ENCODE measurements at places on chromosomes 16 and 17. TPM values are rescaled to one million over a fixed set of nuclear protein-coding genes. Genes with fewer than 3 reads are reported as not detected.

DNA sequence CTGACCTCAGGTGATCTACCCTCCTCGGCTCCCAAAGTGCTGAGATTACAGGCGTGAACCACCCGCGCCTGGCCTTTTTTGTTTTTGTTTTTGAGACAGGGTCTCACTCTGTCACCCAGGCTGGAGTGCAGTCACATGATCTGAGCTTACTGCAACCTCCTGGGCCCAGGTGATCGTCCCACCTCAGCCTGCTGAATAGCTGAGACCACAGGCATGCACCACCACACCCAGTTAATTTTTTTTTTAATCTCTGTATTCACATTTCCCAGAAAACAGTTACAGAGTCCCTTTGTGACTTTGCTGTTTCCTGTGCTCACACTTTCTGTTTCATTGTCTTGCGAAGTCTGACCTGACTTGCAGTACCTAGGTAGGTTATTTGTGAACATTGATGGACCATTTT is 2.7 kb downstream of the CLUAP1 start:
- DNase-seq, result no peak

- DNase-seq, result peak; percentile 94
Measured at GRCh38 chr16:3021449-3022207, 1.5 kb downstream of the TNFRSF12A start.

GRCh38 chr17:9071016-9071415 is 49.7 kb downstream of the NTN1 start:
- no peak for DNase-seq

- peak; percentile 76 for DNase-seq
Measured at GRCh38 chr17:42554250-42555121, 1.8 kb downstream of the HSD17B1 start.

DNA sequence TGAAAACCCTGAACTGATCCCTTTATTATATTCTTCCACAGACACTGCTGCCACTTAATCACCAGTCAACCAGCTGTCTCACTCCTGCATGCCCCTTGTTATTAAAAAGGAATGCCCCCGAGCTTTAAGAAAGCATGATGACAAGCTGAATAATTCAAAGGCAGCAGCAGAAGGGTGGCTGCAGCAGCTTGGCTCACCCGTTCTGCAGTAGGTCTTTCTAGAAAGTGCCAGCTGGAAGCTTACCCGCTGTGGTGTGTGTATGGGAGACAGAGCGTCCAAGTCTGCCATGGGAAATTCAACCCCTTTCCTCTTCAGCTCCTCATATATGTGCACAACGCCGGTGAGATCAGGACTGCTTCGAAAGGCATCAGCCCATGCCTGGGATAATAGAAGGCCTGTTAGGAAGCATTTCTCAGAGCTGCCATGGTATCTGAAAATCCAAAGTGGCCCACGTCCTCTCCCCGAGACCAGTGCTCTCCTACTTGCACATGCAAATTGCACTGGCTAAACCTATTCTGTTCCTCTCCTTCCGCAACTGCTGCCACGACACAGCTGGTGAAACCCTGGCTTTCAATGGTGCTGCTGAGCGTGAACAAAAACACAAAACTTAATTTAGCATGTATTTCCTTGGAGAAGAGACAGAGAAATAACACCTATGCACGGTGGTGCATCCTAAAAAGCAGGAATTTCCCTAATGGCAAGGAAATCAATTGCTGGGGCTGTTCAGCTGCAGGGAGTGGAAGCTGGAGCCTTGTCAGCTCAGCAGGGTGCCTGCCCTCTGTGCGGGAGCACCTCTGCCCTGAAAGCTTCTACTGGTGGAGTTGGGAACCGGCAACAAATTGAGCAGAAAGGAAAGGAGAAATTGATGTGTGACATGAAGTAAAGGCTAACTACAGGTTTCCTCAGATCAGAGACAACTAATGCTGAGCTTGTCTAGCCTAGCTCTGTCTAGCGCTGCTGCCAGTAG is 47.9 kb upstream of the SREBF1 start:
- no peak for DNase-seq

DNA sequence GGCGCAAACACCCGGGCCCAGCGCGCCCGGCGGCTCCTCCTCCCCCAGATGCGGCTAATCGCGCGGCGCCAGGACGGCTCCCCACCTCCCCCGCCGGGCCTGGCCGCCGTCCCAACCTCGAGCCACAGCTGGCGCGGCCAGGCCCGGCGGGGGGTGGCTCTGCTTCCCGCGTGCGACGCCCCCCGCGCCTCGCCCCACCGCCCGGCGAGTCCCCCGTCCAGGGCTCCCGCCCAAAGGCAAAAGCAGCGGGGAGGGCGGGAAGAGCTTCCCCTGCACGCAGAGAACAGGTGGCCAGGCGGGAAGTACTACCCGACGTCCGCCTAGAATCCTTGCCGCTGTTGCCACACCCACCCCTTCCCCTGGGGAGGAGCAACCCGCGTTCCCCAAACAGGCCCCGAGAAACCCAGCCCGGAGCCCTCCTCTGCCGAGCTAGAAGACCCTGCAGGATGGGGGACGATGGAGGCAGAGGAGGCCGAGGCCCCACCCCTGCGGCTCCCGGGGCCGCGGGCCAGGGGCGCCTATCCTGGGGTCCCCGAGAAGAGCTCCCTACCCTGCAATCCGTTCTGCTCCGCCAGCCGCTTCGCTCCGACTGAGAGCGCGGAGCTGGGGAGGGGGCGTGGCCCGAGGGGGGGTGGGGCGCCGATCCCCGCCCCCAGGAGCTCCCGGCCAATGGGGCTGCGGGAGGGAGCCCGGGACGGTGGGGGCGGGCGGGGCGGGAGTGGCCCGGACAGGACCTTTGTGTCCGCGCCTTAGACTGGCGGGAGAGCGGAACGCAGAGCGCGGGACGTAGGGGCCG is at the start of gene CARHSP1:
CARHSP1 (minus strand) TSS at position 591 of the 796 bp plus-strand sequence. CDS start 9,678 bp downstream, outside the sequence.
- DNase-seq, result peak; percentile 79

- DNase-seq, result peak; percentile 41
Measured at GRCh38 chr17:78993241-78993956, 13.7 kb upstream of the LGALS3BP start.

DNA sequence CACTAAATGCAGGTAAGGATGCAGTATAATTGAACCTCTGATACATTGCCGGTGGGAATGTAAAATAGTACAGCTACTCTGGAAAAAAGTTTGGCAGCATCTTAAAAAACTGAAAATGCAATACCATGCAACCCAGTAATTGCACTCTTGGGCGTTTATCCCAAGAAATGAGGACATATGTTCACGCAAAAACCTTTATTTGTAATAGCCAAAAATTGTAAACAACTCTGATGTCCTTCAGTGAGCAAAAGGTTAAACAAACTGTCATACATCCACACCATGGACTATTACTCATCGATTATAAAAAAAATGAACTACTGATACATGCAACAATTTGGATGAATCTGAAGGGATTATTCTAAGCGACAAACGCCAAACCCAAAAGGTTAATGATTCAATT is 16.9 kb downstream of the SYNRG start:
- DNase-seq, result peak; percentile 15

DNA sequence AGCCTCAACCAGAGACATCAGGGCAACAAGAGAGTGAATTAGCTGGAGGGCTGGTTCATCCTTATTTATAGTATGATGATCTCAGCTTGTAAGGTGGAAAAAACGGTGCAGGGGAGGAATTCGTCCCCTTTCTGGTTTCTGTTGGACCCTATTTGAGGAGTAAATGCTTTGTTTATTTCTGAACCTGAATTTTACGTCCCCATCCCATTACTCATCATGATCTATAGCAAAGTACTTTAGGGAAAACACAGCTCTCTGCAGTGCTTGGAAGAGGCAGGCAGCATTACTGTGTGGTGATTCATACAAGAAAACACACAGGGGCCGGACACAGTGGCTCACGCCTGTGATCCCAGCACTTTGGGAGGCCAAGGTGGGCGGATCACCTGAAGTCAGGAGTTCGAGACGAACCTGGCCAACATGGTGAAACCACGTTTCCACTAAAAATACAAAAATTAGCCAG is 8.0 kb upstream of the VAT1L start:
- DNase-seq, result peak; percentile 98

GRCh38 chr17:79684132-79684985 is 46.4 kb upstream of the ENPP7 start:
- DNase-seq, result no peak

DNA sequence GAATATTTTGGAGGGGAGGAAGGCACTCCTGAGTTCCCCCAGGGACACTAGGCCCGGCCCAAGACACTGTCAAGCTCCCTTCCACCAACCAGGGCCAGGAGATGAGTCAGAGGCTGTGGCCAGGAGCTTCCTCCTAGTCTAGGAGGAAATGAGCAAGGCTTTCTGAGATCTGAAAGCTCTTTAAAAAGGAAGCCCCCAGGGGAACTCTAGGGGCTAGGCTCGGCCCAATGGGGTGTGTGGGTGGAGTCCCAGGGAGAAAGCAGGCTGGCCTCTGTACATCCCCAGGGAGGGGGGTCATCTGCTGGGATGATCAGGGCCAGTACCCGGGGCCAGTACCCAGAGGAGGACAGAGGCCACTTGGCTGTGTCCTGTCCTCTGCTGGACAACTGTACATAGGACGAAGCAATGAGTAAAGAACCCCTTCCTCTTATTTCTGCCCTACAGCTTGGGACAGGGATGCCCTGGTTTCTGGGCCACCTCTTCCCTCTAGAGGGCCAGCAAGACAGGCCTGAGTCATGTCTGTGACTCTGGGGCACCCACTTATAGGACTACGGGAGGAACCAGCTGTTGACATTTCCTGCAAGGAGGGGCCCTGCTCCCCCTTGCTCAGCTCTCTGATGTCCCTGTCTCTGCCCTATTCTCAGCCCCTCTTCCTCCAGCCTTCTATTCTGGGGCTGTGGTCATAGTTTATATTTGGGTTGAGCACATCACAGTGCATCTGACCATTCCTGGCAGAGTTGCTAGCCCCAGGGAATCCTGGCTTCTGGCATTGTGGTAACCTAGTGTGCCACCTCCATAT is 2.7 kb downstream of the FHOD1 start:
- DNase-seq, result peak; percentile 87

DNA sequence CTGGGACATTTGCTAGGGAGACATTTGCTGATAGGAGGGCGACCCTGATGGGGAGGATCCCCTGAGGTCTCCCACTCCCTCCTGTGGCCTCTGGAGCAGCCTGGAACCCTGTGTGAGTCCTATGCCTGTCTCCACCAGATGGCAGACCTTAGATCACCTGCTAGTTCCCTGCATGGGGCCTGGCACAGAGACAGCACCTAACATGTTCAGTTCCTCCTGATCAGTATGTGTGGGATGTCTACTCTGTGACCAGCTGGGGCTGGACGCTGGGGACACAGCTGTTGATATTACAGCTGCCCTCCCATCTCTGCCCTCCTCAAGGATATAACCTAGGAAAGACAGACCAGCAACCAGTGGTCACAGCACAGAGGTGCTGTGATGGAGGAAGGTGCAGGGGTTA is 1.1 kb upstream of the ADCY7 start:
- DNase-seq, result peak; percentile 12

DNA sequence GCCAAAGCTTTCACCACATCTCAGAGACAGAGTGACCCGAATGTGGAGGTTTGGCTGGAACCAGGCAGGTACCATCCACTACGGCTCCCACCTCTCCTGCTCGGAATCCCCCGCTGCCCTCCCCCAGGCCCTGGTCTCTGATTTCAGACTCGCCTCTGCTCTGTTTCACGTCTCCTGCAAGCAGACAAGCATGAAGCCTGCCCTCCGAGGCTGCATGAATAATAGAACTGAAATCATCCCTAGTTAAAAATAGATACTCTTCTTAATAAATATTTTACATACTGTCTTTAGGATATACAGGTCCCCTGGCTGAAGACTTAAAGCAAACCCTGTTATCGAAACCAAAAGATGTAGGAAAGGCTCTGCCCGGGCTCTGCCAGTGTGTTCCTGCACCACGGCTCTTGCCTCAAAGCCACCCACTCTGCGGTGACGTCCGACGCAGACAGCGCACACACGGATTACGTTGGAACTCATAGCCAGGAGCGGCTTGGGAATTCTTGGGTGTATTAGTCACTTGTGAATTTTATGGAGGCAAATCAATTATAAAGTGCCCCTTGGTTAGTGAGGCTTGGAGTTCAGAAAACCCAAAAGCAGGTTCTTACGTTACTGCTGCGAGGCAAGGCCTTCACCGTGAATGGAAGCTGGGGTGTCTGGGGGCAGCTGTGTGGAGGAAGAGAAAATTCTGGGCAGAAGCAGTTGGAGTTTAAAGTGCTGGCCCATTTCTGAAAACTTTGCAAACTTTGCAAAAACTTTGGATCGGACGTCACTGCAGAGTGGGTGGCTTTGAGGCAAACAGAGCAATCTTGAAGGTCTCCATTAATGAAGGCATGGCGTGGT is 25.6 kb upstream of the NPTX1 start:
- DNase-seq, result peak; percentile 97

DNA sequence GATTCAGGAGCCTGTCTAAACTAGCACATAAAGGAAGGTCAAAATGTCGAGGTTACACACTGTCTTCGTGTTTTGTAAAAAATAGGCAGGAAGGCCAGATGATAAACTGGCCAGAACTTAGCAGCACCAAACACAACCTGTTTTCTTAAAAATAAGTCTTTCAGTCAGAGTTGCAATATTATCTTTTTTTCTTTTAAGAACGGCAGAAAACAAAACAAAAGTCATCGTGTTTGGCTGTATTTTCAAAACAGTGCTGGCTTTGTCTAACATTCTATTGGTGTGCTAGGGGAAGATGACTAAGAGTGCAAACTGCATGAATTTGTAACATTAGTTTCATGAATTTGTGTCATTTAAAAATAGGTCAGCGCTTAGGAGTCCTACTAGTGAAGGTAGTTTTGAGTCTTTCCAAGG is 5.3 kb downstream of the MAF start:
- no peak for DNase-seq

- DNase-seq, result no peak
Measured at GRCh38 chr17:16935786-16936185, 36.1 kb downstream of the TNFRSF13B start.

DNA sequence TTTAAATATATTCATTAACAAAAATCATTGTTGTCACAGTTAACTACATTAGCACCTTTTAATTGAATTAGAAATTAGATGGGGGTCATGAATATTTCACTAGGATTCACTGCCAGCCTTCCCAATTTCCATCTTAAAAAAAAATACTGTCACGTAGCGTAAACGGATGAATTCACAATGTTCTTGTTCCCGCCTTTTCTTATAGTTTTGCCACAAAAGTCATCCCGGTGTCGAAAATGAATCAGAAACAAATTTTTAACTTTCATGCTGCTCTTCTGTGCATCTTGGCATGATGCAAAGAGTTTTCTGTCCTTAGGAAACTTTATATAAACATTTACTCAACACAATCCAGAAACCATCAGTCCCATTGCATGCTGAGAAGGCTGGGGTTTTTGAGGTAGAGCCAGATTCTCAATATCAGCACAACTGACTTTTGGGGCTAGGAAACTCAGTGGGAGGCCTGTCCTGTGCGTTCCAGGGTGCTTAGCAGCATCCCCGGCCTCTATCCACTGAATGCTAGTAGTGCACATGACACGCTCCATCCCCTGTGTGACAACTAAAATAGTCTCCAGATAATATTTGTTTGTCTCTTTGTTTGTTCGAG is 252.9 kb upstream of the XYLT1 start:
- DNase-seq, result peak; percentile 72

- no peak for DNase-seq
Measured at GRCh38 chr16:23280483-23280967, 21.6 kb upstream of the SCNN1B start.

The TNRC6A gene
- polyA plus RNA-seq, result 42.3 TPM

The ALDOC gene
- 69.7 TPM for polyA plus RNA-seq

The GDPD1 gene
- 0.84 TPM for polyA plus RNA-seq

The AIPL1 gene
- not detected for polyA plus RNA-seq

The PABPN1L gene
- not detected for polyA plus RNA-seq

The HELZ gene
- polyA plus RNA-seq, result 8.0 TPM

The ZFHX3 gene
- 1.7 TPM for polyA plus RNA-seq
